HFFc6 (cell line): ENCODE measurements at places on chromosomes 7 and 10. TPM values are rescaled to one million over a fixed set of nuclear protein-coding genes. Genes with fewer than 3 reads are reported as not detected.

DNA sequence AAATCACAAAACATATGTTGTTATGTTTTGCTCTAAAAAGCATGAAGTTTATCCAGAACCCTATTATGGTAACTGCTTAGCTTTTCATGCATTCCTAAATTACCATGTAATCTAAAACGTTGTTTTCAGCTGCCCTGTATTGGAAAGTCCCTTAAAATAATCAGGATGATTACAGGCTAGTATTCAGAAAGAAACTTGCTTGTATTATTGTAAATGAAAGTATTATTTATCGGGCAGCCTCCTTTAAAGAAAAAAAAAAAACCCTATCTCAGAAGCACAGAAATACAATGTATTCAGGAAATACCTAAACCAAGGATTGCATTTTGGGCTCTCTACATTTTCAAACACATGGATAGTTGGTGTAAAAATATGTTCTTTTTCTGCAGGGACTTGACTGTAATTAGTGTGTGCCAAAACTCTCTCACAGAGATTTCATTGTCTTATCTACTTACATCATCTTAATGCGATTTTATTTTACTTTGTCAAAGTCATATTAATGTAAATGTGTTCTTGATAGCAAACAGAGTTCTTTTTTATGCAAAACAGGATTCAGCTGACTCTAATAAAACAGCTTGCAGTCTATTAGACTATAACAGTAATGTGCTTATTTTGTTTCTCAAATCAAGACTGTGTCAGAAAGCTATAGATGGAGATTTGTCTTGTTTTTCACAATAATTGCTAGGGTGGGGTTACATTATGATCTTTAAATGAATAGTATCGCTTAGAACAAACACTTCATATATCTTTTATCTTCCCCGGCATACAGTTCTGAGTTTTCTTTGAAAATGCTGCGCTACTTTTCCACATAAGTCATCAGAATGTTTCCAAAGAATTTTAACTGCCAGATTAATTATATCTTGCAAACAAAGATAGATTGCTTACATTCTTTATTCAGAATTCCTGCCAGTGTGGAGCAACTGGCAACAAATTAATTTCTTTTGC is 65.3 kb upstream of the ARID5B start:
- peak; percentile 43 for DNase-seq

DNA sequence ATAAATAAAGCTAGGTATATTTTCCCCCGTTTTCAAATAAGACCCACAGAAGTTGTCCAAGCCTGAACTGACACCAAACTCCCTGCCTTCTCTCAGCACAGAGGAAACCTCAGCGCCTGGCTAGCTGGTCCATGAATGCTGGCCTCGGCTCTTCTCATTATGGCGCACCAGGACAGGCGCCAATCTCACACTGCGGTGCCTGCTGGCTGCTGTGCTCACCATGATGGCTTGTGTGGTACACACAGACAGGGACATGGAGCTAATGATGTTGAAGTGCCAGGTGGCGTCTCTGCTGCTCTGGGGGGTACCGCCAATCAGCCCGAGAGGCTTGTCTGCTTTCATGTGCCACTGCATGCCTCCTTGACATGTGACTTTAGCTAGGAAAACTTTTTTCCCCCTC is 43.2 kb upstream of the USP6NL start:
- DNase-seq = no peak

GRCh38 chr7:3068530-3068929 is 24.9 kb upstream of the CARD11 start:
- no peak for DNase-seq

DNA sequence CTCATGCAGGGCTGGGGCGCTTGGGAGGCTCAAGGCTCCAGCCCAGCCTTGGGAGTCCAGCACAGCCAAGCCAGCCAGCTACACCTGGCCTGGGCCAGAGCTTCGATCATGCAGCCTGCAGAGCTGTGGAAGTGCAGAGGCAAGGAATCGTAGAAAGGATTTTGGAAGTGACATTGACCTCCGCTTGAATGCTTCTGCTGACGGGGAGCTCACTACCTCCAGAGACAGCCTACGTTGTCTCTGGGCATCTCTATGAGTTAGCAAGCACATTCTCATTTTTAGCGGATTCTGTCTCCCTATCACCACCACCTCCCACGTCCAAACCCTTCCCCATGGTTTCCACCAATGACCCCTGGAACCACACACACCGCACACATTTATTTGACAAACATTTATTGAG is 88.5 kb downstream of the MICALL2 start:
- no peak for DNase-seq

DNA sequence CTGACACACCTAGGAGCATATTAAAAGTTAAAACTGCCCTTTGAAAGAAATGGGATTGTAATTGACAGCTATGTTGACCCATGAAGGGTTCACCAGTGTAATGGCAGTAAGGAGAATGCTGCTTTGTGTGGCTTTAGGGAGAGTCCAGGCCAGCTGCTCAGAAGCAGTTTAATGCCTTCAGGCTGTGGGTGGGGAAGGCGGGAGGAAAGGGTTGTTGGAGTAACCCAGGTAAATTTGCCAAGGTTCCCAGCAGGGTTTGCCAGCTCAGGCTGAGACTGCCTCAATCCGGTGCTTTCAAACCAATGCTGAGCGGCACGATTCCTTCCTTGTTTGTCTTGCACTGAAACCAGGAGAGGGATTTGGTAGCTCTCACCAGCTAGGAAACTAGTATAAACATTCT is 637.2 kb downstream of the INHBA start:
- no peak for DNase-seq

DNA sequence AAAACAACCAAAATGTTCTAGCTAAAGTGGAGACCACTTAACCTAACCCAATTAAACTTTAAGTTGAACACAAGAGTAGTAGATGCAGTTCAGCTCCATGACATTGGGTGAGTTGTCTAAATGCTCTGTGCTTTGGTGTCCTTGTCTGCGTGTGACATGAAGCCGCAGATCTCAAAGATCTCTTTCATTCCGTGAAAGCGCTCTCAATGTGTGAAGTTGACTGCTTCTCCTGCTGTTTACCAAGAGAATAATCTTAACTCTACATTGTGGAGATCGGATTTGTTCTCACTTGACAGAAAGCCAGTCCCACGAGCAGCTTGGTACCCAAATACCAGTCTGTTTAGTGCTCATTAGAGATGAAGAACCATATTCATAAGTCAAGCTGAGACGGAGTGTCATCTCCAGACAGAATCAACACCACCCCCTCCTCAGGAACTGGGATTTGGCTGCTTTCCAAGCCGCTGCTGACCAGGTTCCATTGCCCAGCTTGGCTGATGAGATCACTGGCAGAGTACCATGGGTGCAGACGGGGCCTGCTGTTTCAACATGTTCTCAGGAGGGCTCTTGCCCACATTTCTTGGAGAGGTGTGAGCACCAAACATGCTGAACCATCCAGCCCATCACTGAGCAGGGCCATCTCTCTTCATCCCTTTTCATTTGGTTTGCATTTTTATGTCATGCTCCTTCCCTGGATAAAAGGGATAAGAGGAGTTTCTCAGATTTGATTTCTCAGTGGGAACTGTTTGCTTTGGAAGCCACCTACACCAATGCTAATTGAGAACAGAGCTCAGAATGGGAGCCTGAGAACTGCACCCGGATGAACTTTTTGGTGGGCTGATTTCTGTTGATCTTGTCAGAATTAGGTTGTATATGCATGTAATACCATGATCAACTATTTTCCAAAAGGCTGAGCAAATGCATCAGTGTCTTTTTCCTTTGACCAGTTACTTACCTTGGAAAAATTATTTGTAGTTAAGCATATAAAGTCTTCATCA is 95.8 kb upstream of the AGBL3 start:
- no peak for DNase-seq

The PDGFA gene
- 7.1 to 8.2 TPM (median 7.9 TPM) in 3 replicates for total RNA-seq

- DNase-seq = no peak
These were observed 220.5 kb upstream of the MAGI2 start for GRCh38 chr7:79673969-79674368.

GRCh38 chr7:132771301-132771730 is 195.0 kb upstream of the PLXNA4 start:
- DNase-seq = no peak
